KBM-7 (cell line): ENCODE measurements at places on chromosomes 3 and 15.

GRCh38 chr15:90915808-90916440 lies 12.8 kb downstream of the MAN2A2 start:
- peak; percentile 92 for DNase-seq

DNA sequence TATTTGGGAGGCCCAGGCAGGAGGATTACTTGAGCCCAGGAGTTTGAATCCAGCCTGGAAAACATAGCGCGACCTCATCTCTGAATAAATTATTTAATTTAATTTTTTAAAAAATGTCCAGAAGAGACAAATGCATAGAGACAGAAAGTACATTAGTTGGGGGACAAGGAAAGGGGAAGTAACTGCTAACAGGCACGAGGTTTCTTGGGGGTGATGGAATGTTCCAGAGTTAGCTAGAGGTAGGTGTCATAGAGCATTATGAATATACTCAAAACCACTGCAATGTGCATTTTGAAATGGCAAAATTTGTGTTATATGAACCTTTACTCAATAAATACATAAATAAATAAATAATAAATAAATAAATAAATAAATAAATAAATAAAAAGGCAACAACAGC lies 31.7 kb upstream of the CYP11A1 start:
- DNase-seq, result peak; percentile 65

DNA sequence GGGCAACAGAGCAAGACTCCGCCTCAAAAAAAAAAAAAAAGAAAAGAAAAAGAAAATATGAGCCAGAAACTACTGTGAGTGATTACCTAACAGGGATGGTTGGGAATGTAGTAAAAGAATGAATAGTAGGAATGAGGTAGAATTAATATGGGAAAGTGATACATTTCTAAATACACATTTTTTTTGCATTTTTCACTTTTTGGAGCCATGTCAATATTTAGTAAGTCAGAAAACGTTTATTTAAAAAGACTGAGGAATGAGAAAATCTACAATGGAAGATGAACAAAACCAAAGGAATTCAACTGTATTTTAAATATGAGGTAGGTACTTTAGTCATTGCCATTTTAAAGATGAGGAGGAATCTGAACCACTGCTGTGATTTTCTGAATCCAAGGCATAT lies 817.2 kb upstream of the CADM2 start:
- DNase-seq, result no peak

GRCh38 chr15:80556694-80557367 lies 138.3 kb upstream of the ABHD17C start:
- no peak for DNase-seq

DNA sequence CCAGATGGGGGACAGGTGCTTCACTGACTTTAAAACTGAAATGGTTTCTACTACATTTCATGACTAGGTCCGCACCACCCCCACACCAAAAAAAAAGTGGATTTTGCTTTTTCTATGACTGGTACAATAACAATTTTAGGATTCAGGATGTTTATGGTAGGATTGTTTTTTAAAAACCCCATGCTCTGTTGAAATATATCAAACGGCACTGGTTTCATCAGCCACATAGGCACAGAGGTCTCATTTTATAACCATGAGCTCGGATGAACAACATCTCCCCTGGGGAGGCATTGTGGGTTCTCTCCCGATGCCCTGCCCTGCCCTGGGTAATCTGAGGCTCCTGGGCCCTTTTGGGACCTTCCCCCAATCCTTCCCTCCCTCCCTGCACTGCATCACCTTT lies 202.7 kb upstream of the KBTBD8 start:
- no peak for DNase-seq

DNA sequence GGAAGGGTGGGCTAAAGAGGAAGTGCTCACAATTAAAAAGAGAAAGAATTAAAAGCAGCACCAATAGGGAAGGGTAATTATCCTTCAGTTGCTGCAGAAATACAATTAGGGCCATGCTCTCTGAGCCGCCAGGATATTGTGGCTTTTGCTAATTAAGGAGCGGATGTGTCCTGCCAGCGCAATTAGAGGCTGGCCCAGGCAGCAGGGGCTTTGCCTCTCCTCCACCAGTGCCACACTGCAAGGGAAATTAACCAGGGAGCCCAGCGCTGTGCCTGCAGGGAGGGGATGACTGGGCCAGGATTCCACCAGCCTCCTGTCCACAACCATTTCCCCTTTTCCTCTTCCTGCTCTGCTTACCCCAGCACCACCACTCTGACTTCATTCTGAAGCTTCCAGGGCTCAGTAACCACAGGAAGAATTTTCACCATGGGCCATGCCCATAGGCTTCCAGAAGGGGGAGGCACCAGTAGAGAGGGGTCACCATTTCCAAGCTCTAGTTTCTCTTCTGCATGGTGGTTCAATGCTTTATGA lies 10.4 kb upstream of the AEN start:
- DNase-seq, result peak; percentile 96

GRCh38 chr3:117665296-117665695 lies 955.7 kb downstream of the TUSC7 start:
- DNase-seq, result no peak

DNA sequence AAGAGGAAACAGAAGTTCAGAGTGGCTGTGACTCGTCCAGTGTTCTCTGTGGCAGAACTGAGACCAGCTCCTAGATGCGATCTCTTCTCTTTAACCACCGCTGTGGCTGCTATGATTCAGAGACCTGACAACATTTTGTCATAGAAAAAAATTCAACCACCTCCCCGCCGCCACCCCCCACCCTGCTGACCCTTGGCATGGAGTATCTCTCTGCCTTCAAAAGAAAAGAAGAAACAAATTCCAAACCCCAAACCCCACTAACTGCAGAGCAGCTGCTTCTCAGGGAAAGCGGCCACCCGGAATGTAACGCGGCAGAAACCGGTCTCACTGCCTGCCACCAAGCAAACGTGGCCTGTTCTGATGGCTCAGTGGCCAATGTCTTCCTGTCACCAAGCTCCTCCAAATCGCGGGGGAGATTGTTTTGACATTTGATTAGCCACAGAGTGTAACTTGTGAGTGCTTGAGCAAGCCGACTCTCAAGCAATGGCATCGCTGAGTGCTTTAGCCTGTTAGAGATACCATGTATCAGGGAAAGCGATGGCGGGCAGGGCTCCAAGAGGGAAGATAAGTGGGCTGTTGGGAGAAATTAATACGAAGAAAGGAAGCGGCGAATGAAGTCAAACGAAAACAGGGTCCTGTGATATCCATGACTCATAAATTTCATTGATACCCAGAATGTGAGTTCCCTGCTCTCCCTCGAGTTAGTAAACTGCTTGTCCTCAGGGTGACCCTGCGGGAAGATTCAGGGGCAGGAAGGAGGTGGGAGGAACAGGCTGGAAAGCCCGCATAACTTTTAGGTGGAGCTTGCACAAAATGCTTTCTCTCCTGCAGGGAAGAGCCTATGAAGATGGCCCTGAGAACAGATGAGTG lies 44.8 kb upstream of the TLE3 start:
- peak; percentile 61 for DNase-seq

GRCh38 chr3:143016321-143016972 lies 15.1 kb downstream of the U2SURP start:
- DNase-seq, result peak; percentile 16

GRCh38 chr3:48660800-48661400 lies 1.8 kb downstream of the CELSR3 start:
- DNase-seq, result no peak

- no peak for DNase-seq
Measured at GRCh38 chr15:26197719-26198118, 334.6 kb upstream of the ATP10A start.

DNA sequence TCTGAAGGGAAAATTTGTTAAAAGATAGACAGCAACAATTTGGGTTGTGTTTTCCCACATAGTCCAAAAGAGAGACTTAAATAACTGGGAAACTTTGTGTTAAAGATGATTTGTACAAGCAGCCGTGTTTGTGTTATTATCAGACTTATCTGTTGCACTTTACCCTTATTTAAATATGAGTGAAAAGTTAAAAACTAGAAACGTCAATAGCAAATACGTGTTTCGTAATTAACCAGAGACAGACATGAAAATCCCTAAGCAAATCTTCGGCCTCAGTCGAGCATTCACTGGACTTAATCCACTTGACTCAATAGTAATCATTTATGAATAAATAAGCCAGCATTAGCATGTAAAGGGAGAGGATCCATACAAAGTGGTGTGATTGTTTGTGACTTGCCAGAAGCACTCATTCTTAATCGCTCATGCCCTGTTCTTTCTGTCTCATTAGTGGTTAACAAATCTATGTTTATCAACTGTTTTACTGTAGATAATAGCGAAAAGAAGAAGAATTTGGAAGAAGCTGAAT lies 34.2 kb downstream of the BLM start:
- DNase-seq, result no peak

DNA sequence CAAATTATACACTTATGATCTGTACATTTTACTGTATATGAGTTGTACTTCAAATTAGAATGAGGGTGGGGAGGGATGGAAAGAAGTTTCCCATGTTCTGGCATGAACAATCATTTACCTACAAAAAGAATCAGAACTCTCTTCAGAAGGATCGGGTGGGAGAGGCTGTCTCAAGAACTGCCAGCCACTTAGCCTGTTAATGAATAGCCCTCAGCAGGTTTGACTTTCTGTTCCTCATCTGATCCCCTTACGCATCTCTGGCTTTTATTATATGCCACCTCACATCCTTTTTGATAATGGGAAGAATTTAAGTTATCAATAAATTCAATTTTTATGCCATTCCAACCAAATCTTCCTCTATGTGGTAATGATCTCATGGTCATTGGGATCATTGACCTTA lies 168.3 kb upstream of the TGFBR2 start:
- DNase-seq, result no peak

- peak; percentile 80 for DNase-seq
Measured at GRCh38 chr3:161035711-161036110, 69.4 kb downstream of the B3GALNT1 start.

DNA sequence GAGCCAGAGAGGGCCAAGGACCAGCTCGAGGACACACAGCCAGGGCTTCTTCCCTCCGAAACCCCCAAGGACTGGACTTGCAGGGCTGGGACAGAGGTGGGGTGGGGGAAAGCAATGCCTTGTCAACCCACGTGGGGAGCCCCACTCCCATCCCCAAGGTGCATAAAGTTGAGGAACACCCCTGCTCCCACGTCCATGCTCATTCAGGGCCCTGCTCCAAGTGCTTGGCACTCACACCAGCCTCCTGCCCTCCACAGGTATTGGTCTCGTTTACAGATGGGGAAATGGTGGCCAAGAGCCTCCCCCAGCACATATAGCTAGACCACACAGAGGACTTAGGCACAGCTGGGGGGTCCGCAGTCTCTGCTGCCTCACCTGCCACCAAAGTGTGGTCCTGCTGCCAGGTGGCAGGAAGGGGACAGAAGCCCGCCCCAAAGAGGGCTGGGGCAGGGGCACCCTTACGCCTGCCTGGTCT lies 50.5 kb upstream of the CSPG4 start:
- no peak for DNase-seq

GRCh38 chr3:169286214-169286613 lies 377.3 kb downstream of the MECOM start:
- no peak for DNase-seq

DNA sequence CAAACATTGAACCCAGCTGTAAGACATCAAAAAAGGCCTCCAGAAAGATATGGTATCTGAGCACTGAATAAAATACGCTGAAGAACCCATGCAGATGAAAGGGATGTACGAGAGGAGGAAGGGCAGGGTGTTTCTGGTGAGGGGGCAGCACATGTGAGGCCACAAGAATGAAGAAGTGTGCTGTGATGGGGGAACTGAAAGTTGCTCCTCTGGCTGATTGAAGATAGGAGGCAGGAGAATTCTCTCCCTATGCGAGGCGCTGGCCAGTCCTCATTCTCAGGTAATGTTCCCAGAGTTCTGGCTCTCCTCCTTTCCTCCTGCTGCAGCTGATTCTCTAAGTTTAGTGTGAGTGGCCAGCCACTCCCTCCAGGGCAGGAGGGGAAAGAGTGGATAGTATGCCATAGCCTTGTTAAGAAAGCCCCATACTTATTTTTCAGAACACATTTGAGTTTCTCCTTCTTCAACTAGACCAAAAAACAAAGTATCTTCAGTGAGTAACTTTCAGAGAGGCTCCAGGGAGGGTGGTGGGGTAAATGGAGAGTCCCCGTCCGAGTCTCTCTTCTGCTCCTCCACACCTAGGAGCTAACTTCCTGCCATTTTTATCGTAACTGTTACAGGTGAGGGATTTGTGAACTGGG lies 26.9 kb upstream of the MYO1E start:
- DNase-seq, result peak; percentile 23

- DNase-seq, result peak; percentile 65
Measured at GRCh38 chr3:145776782-145777408, 384.1 kb downstream of the PLOD2 start.

DNA sequence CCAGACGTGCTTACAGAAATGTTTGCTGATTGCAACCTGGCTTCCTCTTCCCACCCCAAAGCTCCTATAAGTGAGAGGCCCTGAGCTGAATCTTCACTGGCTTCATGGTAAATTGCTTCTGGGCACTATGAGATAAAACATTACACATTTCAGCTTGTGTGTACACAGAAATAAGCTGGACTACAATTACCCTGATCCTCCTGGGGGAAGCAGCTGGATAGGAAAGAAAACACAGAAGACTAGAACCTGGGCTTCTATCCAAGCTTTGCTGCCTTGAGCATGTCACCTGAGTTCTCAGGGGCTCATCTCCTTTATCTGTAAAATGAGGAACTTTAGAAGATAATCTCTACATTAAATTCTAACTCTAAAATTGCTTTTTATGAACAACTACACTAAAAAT lies 40.3 kb downstream of the THBS1 start:
- no peak for DNase-seq

- no peak for DNase-seq
Measured at GRCh38 chr3:192916371-192917027, 1.2 kb downstream of the MB21D2 start.

DNA sequence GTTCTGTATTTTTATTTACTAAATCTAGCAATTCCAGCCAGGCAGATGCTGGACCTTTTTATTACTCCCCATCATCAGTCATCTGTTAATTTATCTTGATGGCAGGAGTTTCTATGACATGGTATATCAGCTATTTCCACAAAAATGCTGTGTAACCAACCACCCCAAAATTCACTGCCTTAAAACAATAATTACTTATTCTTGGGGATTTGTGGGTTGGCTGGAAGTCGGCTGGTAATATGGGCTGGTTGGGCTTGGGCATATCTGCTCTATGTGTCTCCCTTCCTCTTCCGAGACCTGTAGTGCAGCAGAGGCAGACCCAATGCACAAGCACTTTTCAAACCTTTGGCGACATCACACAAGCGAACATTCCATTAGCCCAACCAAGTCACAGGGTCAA lies 92.1 kb upstream of the UBE2E1 start:
- DNase-seq, result no peak

- no peak for DNase-seq
Measured at GRCh38 chr15:28127036-28127435, 27.9 kb upstream of the OCA2 start.

- no peak for DNase-seq
Measured at GRCh38 chr3:192575879-192576506, 151.3 kb downstream of the FGF12 start.

- DNase-seq, result no peak
Measured at GRCh38 chr3:146974001-146974400, 368.9 kb upstream of the PLSCR5 start.

GRCh38 chr15:83477808-83478537 lies 30.8 kb downstream of the SH3GL3 start:
- no peak for DNase-seq

- DNase-seq, result peak; percentile 60
Measured at GRCh38 chr3:177481329-177481728, 284.0 kb upstream of the TBL1XR1 start.

- no peak for DNase-seq
Measured at GRCh38 chr15:32979710-32980109, 214.8 kb downstream of the FMN1 start.
